Activated T-helper 1 cell treated with anti-CD3 and anti-CD28 coated beads, Interleukin-2, amount 50 U/mL, for 16 hours (primary cell): ENCODE measurements at places on chromosomes 5 and 9.

DNA sequence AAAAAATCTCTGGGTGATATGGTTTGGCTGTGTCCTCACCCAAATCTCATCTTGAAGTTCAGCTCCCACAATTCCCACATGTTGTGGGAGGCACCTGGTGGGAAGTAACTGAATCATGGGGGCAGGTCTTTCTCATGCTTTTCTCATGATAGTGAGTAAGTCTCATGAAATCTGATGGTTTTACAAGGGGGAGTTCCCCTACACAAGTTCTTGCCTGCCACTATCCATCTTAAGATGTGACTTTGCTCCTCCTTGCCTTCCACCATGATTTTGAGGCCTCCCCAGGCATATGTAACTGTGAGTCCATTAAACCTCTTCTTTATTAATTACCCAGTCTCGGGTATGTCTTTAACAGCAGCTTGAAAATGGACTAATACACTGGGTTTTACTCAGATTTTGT lies 513.9 kb downstream of the TLE4 start:
- no peak for DNase-seq

DNA sequence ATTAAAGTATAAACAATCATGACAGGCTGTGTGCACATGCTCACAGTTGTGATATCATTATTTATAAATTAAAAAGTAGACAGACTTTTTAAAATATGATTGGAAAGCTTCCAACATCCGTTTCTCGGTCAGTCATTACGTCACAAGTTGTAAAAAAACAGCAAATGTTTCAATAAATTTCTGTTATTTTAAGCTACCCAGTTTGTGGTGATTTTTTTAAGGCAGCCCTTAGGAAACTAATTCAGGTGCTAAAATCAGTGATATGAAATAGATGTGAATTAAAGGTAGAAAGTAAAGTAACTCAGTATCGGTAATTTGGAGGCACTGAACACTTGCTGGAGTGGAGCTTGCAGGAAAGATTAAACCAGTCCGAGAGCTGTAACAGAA lies 1.2 kb downstream of the CCNH start:
- no peak for DNase-seq

DNA sequence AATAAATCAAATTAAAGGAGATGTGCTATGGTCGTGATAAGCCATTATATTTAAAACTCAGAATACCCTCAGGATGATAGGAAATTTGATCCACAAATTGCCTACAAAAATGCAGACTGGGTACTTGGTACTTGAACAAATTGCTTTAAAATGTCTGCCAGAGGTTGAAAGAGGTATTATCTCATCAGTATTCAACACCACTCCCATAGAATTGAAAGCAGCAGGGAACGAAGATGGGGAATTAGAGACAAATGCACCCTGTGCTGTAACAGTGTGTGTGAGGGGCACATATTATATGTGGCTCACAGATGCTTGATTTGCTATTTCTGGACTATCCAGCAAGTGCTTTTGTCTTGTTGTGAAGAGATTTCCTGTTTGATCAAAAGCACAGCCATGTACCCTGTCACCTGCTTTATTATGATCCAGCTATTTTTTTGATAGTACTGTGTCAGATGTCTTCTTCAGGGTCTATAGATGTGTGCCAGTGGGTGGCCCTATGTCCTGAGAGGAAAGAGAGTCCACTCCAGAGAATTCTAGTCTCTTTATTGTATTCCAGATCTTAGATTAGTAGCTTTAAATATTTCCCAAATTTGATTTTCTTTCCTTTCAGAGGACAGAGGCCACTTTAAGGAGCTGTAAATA lies 120.1 kb downstream of the XRCC4 start:
- no peak for DNase-seq

DNA sequence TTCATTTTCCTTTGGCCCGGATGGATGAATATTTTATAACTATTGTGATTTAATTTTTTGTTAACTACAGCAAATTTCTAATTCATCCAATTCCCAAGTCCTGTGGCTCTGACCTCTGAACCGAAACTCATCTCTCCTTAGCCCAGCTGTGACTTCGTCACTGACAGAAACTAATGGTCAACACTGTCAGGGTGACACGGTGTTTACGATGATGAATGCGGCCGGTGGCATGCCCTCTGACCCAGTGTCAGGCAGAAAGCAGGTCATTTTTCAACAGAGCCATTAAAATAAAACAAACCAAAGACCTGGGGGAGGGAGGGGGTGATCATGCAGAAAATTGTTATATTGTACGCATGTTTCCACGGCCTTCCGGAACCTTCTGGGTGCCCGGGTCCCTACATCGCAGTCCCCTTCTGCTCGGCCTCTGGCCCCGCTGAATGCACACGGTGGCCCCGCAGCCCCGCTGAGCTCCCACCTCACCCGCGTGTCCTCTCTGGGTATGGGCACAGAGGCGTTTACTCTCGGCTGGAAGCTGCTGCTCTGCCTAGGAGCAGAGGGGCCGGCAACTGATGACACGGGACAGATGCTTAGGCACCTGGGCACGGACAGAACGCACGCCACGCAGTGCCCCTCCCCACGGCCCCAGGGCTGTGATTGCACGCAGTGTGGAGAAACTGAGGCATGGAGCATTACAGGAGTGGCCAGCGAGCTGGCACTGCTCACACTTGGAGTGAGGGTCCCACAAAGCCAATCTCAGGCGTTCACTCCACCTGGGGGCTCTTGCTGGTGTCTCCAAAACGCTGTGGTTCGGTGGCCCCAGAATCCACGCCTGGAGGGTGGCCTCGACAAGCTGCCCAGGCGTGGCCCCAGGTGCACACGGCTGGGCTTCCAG lies 8.1 kb downstream of the CCDC187 start:
- no peak for DNase-seq

- no peak for DNase-seq
These were observed 105.3 kb downstream of the GCNT1 start for GRCh38 chr9:76564297-76564696.

DNA sequence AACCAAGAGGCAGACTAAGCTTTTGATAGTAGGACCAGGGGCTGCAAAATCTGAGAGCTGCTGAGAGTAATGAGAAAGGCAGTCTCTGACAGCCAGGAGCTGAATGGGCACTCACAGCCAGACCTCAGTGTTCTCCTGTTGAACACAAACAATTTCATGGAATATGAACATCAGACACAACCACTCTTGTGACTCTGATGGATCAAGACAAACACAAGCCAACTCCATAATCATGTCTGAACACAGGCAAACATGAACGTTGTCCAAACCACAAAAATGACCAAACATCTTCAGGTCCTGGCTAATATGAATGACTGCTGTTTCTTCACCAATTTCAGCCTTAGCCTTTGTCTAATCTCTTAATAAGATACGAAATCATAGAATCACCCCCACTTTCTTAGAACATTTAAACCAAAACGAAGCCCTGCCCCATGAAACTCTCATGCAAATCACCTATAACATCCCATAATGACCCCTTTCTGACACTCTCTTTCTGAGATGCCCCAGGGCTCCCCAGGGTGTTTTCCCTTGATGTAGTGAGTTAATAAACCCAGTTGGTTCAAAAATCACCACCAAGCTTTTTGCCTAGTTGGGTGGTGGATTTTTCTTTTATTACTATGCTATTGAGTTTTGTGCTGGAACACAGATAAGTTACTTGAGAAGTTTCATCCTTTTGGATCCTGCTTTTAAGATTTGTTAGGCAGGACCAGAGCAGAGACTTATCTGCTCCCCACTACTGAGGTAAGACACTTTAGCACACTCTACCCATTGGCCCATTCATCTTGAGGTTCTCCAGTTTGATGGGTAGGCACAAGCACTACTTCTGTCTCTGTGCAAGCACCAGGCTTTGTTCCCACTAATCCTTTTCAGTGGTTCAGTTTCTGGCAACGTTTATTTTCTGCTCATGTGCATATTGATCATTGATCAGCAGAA lies 5.9 kb upstream of the ERAP2 start:
- no peak for DNase-seq

- DNase-seq, result no peak
These were observed 453 bp downstream of the PTRH1 start for GRCh38 chr9:127714951-127715469.

GRCh38 chr9:4086119-4087090 lies 213.5 kb downstream of the GLIS3 start:
- no peak for DNase-seq

GRCh38 chr5:137414112-137414755 lies 84.9 kb downstream of the SPOCK1 start:
- no peak for DNase-seq

DNA sequence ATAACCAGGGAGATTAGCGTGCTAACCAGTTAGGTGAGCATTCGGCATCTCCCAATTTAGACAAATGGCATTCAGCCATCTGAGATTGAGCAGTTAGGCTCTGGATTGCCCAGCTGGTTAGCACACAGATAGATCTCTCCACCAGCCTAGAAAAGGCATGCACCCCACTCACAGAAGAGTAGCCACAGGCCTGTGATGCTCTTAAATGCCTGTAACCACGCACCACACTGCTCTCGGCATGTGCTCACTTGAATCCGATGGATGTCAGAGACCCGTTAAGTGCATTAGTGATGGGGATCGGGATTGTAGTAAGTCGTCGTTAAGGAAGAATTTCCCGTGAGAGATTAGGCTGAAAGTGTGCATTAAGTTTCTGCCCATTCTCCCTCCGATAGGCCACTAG lies 23.0 kb downstream of the MARCHF6 start:
- no peak for DNase-seq

DNA sequence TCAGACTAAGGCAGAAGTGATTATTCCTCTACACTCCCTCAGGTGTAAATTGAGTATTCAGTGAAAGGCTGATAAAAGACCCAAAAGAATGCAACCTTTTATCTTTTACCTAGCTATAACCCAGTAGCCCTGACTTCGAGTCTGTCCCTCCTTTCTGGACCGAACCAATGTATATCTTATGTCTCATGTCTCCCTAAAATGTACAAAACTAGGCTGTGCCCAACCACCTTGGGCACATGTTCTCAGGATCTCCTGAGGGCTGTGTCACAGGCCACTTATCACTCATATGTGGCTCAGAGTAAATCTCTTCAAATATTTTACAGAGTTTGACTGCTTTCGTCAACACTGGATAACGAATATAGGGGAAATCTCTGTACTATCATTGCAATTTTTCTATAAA lies 12.7 kb downstream of the FBXL17 start:
- DNase-seq, result no peak

GRCh38 chr5:135095871-135096270 lies 61.8 kb upstream of the PITX1 start:
- DNase-seq, result no peak

DNA sequence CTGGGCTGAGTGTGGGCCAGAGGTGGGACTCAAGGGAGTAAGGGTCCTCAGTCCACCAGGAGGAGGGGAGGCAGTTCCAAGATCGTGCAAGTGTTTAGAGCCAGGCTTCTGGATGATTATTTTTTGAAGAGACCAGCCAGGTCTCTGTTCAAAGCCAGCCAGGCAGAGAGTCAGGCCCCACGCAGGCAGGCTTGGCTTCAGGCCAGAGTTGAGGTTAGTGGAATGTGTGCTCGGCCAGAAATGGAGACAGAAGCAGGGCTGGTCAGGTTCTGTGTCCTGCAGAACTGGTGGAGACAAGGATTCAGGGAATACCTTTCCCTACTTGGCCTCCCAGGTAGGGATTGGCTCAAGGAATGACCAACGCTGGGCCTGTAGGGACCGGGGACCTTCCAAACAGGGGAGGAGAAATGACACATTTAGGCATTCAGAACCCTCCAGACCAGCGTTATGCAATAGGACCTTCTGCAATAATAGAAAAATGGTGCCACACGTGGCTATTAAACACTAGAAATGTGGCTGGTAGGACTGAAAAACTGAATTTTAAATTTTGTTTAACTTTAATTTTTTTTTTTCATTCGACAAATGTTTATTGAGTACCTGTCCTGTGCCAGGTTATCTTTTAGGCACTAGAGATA lies 106.2 kb downstream of the CMYA5 start:
- no peak for DNase-seq

- no peak for DNase-seq
These were observed 83.8 kb downstream of the SEMA5A start for GRCh38 chr5:9462109-9462508.

DNA sequence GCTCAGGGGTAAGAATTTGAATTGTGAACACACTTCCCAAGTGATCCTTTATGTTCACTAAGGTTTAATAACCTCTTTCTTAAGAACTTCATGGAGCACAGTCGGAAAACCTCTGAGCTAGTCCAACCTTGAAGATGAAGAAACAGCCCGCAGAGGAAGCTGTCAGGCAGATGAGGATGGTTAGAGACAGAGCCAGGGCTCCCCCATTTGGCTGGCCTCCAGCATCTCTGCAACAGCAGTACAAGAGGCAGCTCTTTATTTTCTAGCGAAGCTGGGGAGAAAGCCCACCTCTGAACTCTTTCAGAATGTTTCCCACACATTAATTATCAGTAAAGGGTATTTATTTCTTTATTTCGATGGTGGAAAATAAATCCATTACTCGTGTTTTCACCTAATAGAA lies 350.8 kb downstream of the DMRT2 start:
- DNase-seq, result no peak

GRCh38 chr5:170751631-170752030 lies 31.9 kb upstream of the GABRP start:
- DNase-seq, result no peak

DNA sequence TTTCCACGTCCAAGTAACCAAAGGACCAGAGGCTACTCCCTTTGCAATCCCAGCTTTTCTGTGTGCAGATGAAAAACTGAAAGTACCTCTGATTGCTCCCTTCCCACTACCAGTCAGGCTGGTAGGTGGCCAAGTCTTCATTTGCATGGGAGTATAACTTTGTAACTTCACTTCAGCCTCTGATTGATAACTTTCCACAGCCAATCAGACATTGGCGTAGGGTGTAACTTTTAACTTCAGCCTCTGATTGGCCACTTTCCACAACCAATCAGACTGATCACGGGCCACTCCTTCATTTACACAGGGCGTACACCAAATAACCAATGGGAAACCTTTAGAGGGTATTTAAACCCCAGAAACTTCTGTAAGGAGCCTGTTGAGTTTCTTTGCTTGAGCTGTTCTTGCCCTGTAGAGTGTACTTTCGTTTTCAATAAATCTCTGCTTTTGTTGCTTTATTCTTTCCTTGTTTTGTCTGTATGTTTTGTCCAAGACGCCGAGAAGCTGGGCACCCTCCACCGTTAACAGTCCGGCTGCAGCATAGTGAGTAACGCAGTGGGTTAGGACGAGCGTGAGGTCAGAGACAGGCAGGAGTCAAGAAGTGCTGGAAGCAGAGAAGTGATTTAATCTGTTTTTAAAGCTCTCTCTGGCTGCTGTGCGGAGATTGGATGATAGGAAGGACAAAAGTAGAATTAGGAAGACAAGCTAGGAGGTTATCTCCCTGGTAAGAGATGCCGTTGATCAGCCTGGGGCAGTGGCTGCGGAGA lies 3.5 kb upstream of the EXOSC2 start:
- DNase-seq, result no peak

- DNase-seq, result no peak
These were observed 296.2 kb downstream of the ARHGEF28 start for GRCh38 chr5:73922224-73922623.
